ENCODE measurements at places on chromosomes 12 and 14.

DNA sequence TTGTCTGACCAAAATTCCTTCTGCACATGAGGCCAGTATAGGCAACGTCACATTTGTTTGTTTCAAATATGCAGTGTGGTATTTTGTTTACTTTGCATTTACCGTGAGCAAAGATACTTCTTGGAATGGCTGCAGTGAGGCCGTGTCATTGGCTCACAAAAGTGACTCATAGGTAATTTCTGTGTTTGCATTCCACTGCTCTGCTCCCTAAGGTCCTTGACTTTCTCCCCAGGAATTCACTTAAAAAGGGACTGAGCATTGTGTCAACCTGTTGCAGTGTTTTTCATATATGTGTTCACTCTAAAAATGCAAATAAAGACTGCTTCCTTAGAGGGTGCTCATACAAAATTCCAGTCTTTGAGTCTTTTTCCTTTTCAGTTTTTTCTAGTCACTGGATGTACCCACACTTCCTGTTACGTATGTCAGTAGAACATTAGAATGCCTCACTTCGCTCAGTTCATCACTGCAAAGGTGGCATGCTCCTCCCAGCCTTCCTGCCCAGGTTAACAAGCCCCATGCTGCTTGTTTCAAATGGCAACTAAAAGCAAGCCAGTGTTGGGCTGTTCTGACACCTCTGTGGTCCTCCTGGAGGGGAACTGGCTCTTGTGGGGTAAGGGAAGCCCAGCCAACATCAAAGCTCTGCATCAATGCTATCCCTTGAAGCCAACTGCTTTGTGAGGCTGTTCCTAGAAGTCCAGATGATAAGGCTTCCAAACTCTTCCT, 9.1 kb downstream of the C12orf76 start:
- DNase-seq, result no peak

DNA sequence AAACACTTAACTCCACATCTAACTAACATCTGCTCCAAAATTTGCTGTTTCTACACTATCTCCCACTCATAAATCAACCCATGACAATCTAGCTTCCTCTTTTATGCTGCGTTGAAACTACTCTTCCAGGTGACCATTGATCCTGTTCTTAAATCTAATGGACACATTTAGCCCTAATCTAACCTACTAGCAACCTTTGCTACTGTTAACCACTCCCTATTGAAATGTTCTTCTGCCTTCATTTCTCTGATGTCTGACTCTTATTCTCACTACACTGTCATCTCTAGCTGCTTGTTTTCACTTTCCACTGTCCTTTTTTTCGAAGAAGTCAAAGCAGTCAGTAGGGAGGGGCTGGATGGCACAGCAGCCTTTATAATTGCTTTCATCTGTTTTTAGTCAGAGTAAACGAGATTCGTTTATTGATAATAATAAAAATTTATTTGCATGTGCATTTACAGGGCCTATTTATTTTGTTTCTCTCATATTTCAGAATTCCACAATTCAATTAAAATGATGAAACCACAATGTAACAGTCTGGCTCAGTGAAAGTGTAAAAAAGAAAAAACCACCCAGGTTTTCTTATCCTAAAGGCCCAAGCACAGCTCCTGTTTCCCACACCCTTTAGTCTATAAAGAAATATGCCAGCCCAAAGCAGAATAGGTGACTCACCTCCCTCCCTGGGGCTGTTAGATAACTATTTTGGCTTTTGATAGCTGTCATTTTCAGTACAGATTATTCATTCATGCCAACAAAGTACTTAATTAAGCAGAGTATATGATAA, 44.9 kb downstream of the ATP2B1 start:
- DNase-seq, result no peak

DNA sequence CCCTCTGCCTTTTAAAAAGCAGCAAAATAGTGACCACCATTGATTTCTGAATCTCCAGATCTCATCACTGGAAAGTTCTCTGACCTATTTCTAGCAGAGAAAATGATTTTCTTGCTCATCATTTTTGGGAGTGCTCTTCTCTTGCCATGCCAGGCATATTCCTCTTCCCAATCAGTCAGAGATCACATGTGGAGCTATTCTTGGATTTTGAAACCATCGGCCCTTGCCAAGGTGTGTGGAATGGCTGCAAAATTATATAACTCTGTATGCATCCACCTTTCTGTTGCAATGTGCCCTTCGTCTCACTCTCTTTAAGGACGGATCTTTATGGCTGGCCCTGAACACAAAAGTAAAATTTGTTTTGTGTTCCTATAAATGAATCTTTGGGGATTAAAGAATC, 25.5 kb upstream of the LDHB start:
- DNase-seq, result no peak

GRCh38 chr12:100672075-100672592, 98.7 kb downstream of the GAS2L3 start:
- DNase-seq, result peak; percentile 23

DNA sequence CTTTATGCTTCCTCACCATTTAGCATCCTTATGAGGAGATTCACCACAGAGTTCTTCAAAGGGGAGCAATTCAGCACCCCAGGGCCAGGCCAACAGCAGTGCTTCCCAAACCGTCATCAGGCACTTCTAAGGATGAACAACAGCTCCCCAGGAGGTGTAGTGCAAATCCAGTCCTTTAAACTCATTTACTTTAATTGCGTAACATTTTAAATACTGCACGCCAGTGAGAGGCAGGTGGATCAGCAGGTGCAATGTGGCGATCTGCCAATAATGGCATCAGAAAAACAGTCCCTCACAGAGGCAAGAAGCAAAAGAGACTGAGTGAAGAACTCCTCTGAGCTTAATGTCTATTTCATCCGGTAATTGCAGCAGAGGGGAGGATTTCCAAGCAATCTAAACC, 770.9 kb upstream of the FOXG1 start:
- DNase-seq, result no peak

DNA sequence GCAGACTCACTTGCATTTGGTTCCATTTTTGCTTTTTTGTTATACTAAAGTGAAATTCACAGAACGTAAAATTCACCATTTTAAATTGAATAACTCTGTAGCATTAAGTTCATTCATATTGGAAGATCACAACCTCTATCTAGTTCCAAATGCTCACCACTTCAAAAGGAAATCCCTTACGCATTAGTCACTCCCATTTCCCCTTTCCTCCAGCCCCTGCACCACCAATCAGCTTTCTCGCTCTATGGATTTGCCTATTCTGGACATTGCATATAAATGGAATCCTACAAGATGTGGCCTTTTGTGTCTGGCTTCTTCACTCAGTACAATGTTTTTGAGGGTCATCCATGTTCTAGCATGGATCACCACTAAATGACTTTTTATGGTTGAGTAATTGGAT, 294.5 kb downstream of the KSR2 start:
- no peak for DNase-seq

- no peak for DNase-seq
Measured at GRCh38 chr14:96586921-96587822, 85.0 kb downstream of the PAPOLA start.

GRCh38 chr12:53252349-53252916, 15.7 kb upstream of the ESPL1 start:
- no peak for DNase-seq

DNA sequence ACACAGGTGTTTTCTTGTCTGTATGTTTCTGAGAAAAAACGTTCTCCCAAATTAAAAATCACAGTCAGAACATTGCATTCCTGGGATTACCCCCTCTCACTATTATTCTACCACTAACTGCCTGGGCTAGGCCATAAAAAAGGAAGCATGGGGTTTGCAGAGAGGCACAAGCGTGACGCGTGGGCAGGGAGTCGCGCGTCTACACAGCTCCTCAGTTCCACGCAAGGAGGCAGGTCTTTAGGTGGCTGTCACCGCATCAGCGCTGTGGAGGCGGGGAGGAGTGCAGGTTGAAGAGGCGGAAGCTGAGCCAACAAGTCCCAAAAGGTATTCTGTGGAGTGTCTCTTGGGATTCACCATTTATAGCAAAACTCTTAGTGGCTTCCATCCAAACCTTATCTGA, 109.9 kb downstream of the RIMBP2 start:
- DNase-seq, result no peak

DNA sequence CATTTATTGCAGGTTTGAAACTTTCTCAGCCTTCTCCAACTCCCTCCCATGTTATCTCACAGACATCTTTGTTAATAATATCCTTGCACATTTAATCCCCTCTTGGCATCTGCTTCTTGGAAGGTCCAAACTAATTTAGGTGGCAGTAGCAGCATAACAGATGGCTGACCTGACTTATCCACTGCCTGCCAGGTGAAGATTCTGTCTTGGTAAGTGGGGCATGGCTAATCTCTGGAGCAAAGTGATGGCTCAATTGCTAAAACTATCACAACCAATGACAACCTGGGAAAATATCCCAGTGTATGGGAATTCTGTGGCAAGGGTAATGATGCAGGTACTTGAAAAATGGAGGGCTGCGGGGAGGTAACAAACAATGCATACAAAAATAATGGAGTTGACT, 58.2 kb upstream of the ALG10B start:
- no peak for DNase-seq

- no peak for DNase-seq
Measured at GRCh38 chr14:104642540-104642868, 37.9 kb upstream of the TMEM179 start.

DNA sequence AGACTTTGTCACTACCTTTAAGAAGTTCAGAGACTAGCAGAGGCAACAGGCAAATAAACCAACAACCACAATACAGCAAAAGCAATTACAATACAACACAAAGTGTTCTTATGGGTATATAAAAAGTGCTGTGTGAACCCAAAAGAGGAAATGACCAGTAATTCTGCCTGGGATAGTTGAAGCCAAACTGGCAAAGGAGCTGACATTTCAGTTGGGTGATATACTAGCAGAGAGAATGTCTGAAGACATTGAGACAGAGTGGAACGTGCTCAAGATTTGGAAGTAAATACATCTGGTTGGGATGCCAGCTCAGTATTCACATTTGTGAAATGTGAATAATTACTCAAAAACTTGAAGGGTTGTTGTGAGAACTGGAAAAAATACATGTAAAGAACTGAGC, 80.6 kb upstream of the GTF2A1 start:
- DNase-seq, result no peak

- DNase-seq, result no peak
Measured at GRCh38 chr14:80545935-80546854, 334.9 kb upstream of the DIO2 start.

- DNase-seq, result no peak
Measured at GRCh38 chr14:95248432-95248831, 71.3 kb downstream of the CLMN start.

GRCh38 chr14:105525861-105526775, at the start of gene TMEM121:
TMEM121 (plus strand) TSS chr14:105526583; CDS start chr14:105528835, 2,252 bp downstream.
- peak; percentile 49 for DNase-seq

GRCh38 chr12:106975993-106976658, 10.8 kb downstream of the MTERF2 start:
- no peak for DNase-seq

- DNase-seq, result no peak
Measured at GRCh38 chr14:99382781-99383471, 97.7 kb downstream of the SETD3 start.

DNA sequence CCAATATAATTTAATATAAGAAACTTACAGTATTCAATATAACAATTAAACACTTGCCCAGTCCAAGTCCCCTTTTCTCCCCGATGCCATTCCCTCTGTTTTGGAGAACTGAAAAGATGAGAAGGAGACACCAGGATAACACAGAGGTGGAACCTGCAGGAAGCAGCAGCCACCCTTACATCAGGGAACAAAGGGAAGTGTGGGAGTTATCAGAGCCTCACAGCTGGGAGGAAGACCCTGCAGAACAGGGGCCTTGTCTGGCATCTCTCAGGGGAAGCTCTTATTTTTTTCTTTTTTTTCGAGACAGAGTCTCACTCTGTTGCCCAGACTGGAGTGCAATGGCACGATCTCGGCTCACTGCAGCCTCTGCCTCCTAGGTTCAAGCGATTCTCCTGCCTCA, 52.6 kb downstream of the CALM1 start:
- no peak for DNase-seq

DNA sequence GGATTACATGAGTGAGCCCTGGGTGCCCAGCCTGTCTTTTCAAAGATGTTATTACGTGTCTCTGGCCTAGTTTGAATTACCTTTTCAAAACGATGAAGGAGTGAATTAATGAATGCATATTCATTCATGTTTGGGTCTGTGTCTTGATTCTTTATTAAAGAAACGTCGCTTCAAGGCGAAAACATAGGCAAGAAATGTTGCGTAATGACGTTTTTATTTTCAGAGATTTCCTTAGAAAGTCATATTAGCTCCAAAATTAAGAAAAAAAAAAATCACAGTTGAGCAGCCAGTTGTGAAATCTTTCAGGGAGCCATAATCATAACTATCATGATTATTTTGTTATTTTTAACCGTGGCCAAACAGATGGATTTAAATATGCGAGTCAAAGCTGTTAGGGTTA, 3.5 kb downstream of the PPFIBP1 start:
- no peak for DNase-seq

GRCh38 chr12:28933864-28934527, 215.1 kb upstream of the FAR2 start:
- DNase-seq, result no peak

GRCh38 chr14:89012282-89013097, 188.0 kb downstream of the TTC8 start:
- no peak for DNase-seq

- DNase-seq, result no peak
Measured at GRCh38 chr14:50533806-50534205, 1.4 kb upstream of the MAP4K5 start.

DNA sequence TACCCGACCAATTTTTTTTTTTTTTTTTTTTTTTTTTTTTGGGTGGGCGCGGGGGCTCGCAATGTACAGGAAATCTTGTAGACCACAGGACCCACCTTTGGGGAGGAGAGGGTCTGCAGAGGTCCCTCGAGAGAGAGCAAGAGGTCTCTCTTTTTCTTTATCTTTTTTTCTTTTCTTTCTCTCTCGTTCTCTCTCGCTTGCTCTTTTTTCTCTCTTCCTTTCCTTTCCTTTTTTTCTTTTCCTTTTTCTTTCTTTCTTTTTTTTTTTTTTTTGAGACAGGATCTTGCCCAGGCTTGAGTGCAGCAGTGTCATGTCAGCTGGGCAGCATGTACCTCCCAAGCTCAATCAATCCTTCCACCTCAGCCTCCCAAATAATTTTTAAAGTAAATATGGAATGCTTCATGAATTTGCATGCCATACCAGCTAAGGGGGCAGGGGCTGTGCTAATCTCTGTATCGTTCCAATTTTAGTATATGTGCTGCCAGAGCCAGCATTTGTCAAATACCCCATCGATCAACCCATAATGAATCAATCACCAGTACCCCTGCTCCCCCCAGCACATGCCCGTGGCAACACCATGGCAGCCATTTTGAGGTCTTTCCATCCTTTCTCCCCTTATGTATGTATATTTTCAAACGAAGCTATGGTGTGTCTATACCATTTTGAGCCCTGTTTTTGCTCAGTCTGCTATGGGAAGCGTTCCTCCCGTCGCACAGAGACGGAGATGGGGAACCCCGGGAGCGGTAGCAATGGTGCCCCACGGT, 9.3 kb downstream of the PAPLN start:
- DNase-seq, result no peak

GRCh38 chr12:25301798-25302197, 51.1 kb upstream of the KRAS start:
- DNase-seq, result no peak

- no peak for DNase-seq
Measured at GRCh38 chr12:91630083-91630482, 447.5 kb upstream of the DCN start.

Data from activated T-cell treated with anti-CD3 and anti-CD28 coated beads for 48 hours (primary cell).